Astrocyte of the spinal cord (primary cell): ENCODE measurements at places on chromosomes 3 and 15.

DNA sequence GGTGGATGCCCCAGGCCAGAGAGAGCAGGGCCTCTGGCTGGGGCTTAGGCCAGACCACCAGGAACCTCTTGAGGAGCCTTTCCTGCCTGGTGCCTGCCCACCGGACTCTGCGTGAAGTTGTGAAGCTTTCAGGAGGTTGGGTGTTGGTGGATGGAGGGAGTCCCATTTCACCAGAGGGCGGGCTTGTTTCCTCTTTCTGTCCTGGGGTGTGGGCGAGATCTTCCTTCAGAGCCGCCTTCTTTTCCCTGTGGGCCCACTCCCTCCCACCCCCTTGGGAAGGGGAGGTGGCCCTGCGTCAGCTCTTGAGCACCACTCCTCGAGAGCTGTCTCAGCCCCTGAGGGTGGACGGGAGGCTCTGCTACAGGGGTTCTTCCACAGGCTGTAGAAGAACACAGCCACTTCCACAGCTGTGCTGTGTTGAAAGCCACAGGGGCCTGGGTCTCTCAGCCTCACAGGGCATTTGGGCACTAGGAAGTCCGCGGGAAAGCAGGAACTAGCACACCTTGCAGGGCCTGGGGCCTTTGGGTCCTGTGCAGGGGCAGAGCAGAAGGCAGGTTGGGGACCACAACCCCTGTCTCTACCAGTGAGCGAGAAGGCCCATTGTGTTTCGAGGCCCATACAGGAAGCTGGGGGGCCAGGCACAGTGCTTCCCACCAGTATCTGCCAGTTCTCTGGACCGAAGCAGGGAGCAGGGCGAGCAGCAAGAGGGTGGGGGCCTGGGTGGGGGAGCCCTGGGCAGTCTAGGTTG, 2.1 kb downstream of the AMIGO3 start:
- no peak for DNase-seq

- peak; percentile 91 for DNase-seq
Measured at GRCh38 chr3:105598042-105598796, 231.5 kb downstream of the ALCAM start.

DNA sequence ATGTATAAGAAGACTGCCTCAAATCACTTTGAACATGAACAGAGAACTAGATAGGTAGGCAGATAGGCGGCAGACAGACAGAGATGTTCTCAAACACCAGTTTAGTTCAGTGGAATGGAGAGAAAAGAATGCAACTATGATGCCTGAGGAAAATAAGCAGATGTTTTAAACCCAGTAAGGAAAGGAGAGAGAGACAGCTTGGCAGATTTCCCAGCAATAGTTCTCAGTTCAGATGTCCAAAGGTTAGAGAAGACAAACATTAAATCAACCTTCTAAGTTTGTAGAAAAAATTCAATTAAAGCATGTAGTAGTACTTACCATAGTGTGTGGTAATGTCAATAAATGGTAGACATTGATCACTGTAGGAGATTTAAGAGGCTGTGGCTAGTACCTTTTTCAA, 209.6 kb upstream of the PFN2 start:
- peak; percentile 87 for DNase-seq

DNA sequence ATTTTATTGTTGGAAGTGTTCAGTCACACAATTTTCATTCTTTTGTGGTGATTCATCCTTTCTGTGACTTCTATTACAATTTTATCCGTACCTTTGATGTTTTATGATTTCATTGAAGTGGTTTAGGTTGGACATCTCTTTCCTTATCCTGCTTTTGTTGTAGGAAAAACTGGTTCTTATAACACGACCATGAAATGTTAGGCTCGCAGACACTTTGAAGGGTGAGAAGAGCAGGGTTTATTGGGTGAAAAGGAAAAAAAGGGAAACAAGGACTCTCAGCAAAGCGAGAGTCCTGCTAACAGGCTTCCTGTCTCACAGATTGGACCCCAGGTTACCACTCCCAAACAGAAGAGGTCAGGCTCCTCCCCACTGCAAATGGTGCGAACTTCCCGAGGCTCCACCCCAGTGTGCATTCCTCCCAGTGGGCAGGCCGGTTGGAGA, 257.4 kb downstream of the STXBP5L start:
- DNase-seq: no peak

- no peak for DNase-seq
Measured at GRCh38 chr3:98003306-98003969, 31.2 kb upstream of the RIOX2 start.

DNA sequence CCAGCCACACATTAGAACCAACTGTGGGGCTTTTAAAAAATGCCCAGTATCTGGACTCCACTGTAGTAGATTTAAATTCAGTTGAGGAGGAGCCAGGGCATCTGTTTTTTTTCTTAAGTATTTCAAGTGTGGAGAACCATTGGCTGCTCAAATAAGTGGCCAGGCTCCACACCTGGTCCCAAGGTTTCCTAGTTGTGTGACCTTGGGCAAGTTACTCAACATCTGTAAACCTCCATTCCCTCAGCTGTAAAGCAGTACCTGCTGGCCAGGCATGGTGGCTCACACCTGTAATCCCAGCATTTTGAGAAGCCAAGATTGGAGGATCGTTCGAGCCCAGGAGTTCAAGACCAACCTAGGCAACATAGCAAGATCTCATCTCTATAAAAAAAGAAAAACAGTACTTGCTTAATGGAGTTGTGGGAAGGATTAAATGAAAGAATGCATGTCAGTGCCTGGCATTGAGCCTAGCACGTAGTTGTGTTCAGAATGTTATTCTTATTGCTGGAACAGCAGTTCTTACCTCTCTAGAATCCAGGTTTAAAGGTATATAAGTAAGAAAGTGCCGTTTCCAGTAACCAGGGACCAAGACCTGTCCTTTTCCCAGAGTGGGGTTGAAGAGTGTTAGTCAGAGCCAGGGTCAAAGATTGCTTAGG, 2.0 kb downstream of the PPP1R14D start:
- peak; percentile 26 for DNase-seq
